Stimulated activated CD4-positive, alpha-beta T cell treated with anti-CD3 and anti-CD28 coated beads, Interleukin-4, amount 100 ng/mL, for 24 hours (primary cell): ENCODE measurements at places on chromosomes 1 and 21.

DNA sequence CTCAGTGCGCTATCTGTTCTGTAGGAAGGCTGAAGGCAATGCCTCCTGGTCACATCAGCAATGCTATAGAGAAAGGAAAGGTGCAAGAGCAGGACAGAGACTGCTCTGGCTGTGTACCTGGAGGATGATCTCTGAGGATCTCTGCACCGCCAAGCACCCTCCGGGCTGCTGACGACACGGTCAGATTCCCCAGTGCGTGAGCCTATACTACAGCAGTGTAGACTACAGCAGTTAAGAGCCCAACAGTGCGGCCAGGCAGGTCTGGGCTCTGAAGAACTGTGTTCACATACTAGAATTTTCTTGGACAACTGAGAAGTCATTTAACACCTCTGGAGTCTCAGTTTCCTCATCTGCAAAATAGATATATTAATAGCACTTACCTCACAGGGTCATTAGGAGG is 39.9 kb downstream of the ITPKB start:
- no peak for DNase-seq

- DNase-seq, result no peak
Measured at GRCh38 chr1:39317910-39318633, 113.6 kb downstream of the MACF1 start.

DNA sequence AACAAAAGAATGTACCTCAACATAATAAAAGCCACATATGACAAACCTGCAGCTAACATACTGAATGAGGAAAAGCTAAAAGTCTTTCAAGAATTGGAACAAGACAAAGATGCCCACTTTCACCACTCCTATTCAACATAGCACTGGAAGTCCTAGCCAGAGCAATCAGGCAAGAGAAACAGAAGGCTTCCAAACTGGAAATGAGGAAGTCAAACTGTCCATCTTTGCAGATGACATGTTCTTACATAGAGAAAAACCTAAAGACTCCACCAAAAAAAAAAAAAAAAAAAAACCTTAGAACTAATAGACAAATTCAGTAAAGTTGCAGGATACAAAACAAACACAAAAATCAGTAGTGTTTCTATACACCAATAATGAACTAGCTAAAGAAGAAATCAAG is 20.2 kb downstream of the NSL1 start:
- no peak for DNase-seq

GRCh38 chr1:53195246-53196016 is 1.2 kb upstream of the CPT2 start:
- no peak for DNase-seq

GRCh38 chr1:17895401-17895800 is 140.3 kb downstream of the ACTL8 start:
- no peak for DNase-seq

DNA sequence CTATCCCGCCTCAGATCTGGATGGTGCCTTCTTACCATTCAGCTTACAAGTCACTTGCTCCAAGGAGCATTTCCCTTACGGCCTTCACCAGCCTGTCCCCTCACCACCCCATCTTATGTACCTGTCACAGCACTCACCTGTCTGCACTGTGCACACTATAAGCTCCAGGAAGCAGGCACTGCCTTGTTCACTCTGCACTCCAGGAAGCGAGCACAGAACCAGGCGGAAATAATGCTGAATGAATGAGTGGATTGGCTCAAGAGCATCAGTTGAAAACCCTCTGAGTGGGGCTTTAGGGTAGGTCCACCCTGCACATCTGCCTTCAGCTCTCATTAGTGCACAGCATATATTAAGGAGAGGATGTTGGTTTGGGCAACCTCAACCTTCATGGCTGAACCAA is 8.9 kb upstream of the RYR2 start:
- DNase-seq, result no peak

DNA sequence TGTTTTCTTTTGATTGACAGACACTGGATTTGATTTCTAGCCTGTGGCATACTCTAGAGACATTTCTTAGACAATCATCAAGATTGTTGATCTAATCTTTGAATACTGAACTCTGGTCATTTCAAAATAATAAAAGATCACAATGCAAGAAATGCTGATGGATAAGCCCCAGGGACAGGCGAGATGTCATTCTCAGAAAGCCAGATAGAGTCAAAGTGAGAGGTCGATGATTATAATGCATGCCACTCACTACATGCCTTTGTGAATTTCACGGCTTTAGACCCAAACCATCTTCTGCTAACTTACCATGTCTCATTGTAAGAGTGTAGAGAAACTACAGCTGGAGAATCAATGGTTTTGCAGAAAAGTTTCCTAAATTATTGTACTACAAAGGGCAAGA is 257.1 kb downstream of the DYRK1A start:
- no peak for DNase-seq
